ENCODE measurements at places on chromosomes 7 and 10.

- DNase-seq: peak; percentile 73
These were observed 14.8 kb downstream of the ZSCAN25 start for GRCh38 chr7:99631295-99632109.

DNA sequence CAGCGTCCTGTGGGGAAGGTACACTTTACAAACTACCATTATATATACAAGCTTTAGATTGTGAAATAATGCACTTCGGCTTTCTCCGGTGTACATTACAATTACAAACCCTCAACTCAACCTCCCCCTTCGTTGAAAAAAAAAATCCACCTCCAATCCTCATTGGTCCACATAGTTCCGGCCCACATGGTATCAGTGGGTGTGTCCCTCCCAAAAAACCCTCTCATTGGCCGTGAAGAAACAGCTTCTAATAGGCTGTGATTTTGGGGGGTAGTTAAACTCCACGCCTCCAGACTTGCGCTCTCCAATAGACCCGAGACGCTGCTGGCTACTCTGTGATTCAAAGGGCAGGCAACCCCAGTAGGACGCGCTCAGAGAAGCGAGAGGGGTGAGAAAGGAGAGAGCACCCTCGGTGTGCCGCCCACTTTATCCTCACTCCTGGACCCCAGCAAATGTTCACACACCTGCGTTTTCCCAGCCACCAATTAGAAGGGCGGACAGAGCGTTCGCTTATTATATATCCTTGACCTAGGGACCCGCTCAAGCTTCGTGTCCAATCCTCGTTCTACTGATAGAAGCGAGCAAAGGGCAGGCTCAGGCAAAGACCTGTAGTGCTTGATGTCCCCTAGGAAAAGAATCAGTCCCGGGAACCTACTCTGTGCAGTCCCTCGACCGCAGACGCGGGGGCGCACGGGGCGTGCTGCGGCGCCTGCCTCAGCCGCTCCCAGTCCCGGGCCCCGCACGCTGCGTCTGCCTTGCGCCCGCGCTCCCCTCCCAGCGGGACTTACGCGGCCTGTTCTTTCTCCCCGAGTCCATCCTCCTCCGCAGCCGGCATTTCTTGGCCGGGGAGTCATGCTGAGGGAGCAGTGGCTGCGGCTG is 991 bp downstream of the PANK1 start:
- peak; percentile 73 for DNase-seq

DNA sequence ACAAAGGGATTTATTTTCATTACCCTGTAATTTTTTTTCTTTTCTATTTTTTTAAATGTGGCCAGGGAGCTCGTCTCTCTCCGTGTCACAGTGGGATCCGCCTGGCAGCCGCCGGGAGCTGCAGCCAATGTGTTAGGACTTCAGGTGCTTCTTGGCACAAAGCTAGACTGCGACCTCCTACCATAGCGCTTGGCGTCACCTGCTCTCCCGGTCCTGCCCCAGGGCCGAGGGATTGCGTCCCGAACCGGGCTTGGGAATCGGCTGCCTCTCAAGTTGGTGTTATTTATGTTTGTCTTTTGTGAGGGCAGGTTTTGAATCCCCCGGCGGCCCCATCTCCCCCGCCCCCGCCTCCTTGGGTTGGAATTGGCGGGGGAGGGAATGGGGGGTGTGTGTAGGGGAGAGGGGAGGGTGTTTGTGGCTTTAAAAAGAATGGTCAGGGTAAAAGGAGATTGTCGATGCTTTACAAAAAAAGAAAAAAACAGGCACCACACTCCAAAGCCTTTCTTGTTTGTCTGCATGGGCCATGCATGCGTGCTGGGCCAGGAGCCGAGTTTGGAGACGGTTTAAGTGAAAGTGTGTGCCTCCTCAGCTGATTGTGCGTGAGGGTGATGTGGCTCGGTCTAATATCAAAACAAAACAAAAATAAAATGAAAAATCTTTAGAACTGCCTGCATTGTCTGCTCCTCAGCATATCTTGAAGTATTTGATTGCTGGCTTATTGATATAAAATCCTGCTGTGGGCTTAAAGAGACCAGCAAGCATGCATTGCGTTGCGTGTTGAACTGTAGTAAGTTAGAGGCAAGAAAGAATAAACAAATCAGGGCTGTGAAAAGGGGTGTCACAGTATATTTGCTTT is 1.2 kb downstream of the PPP1R9A start:
- no peak for DNase-seq

GRCh38 chr10:60801522-60801921 is 23.2 kb downstream of the CDK1 start:
- no peak for DNase-seq

- no peak for DNase-seq
These were observed 769.6 kb downstream of the GRID1 start for GRCh38 chr10:85597006-85597405.

- no peak for DNase-seq
These were observed 35.4 kb downstream of the JMJD1C start for GRCh38 chr10:63430091-63430998.

- DNase-seq: no peak
These were observed 45.7 kb downstream of the PITRM1 start for GRCh38 chr10:3126741-3127346.

DNA sequence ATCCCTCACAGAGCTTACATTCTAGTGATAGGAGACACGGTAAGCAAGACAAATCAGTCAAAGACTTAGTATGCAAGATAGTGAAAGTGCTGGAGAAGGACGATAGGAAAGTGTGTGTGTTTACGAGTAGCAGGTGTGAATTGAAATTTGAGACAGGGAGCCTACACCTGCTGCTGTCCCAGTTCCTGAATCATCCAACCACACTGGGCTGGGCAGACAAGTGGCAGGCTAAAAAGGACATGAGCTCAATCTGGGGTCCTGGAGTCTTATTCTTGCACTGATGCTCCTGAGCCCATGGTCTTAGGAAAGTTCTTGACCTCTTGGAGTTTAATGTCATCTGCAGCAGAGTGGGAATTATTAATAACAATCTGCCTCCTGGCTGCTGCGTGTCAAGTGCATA is 16.2 kb downstream of the RBP3 start:
- DNase-seq: no peak

DNA sequence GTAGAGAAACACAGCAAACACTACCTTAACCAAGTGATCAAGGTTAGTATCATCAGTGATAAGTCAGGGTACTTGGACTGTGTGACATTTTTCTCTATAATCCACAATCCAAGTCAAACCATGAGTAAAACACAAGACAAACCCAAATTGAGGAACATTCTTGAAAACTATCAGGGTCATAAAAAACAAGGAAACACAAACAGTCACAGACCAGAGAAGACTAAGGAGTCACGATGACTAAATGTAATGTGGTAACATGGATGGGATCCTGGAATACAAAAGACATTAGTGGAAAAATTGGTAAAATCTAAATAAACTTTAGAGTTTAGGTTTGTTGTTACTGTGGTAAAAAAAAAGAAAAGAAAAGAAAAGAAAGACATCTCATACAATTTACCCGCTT is 103.8 kb downstream of the ARMH3 start:
- DNase-seq: no peak

DNA sequence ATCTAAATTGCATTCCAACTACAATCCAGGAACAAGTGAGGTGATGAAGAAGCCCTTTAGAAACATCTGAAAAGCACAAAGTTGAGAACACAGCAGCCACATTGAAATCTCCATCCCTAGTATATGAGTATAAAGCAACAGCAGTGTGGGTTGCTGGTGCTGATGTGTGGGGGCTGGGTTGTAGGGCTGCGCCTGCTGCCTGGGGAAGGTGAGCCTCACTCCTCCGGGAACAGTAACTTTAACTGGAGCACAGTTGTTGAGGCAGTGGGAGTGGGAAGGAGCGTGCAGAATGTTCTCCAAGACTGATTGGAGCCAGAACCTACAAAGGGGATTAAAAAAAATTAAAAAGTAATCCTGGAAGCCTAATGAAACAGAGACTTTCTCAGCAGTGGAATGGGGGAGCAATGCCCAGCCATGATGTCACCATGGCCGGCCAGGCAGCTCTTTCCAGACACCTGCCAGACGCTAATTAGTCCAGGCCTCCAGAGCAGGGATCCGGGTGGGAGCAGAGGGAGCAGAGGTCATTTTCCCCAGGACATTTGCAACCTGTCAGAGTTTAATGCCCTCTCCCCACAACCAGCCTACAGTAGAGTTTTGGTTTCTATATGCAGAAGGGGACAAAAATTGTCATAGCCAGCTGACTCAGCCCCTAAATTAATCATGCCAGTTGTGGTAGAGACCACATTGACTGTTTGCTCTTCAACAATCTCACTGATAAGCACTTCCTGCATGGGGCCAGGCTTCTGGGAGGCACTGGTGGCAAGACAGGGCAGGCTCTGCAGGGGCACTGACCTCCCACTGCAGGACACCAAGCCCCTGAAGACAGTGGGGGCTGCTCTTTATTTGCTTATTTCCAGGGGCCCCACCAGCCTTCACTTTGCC is 133.0 kb upstream of the ZNF32 start:
- peak; percentile 56 for DNase-seq

GRCh38 chr10:83724471-83725241 is 414.7 kb upstream of the GHITM start:
- no peak for DNase-seq

DNA sequence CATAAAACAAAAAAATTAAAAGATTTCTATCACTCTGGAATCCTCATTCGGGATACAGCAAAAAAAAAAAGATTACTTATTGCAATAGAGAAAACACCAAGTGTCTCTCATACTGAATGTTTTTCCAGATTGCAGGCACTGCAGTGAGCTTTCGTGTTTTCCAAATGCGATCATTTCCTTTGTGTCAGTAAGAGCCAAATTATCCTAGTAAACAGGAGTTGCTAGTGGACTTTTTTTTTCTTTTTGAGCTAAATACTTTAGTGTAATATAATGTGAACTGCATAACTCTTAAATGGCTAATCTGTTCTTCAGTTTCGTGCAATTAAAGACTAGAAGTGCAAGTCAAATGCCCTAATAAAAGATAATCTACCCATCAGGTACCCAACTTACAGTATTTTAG is 44.4 kb upstream of the TOMM7 start:
- DNase-seq: no peak

DNA sequence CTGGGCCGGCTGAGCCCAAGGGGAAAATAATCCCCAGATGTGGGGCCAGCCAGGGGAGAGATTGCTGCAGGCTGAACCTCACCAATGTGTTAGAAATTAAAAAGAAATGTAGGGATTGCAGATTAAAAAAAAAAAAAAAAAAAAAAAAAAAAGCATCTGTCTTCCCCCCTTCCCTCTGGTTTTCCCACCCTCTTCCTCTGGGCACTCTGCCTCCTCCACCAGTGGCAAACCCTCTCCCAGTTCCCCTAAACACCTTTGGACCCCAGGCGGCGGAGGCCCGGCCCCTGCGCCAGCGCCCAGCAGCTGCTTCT is 7.1 kb downstream of the MNX1 start:
- DNase-seq: no peak

- no peak for DNase-seq
These were observed 29.3 kb upstream of the BTBD16 start for GRCh38 chr10:122241836-122242235.

DNA sequence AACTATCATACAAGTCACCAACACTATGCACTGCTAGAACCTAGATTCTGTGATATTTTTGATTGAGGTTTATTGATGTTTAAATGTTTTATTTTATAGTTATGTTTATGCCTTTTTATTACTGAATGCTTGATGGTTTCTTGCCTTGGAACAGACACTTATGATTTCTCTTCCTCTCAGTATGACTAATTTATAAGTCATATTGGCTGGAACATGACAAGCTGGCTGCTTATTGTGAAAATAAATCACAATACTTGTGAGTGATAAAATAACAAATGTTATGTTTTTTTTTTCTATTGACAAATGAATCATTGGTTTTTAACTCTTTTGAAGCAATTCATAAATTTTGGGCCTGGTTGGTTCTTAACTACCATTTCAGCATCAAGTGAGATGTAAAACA is 142.0 kb upstream of the MALRD1 start:
- DNase-seq: no peak

GRCh38 chr10:15879663-15880062 is 19.4 kb upstream of the MINDY3 start:
- DNase-seq: no peak

GRCh38 chr7:79434098-79434497 is 19.4 kb downstream of the MAGI2 start:
- no peak for DNase-seq

GRCh38 chr10:106540645-106541044 is 623.9 kb downstream of the SORCS1 start:
- DNase-seq: no peak

DNA sequence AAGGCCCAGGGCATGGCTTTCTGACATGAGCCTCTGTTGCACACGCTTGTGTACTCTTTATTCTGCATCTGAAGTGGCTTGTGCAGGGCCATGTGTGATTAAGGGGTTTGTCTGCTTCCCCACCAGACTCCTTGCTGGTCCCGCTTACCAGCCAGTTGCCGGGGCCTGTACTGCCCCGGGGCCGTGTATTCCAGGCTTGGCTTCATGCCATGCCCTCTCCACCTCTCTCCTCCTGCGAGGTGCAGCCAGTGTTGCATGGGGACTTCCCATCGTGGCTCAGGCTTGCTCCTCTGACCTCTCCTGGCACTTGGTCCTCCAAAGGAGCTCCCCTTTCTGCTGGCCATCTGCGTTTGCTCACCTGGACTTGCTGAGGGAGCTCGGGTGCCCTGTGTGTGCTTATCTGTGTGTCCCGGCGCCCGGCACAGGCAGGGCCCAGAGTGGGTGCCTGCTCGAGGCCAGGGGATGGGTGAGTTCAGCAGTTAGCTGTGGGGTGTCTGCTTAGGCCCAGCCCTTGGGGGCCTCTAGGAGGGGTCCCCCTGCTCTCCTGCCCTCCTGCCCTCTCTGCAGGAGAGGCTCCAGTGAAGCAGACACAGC is 11.0 kb upstream of the C10orf143 start:
- no peak for DNase-seq

DNA sequence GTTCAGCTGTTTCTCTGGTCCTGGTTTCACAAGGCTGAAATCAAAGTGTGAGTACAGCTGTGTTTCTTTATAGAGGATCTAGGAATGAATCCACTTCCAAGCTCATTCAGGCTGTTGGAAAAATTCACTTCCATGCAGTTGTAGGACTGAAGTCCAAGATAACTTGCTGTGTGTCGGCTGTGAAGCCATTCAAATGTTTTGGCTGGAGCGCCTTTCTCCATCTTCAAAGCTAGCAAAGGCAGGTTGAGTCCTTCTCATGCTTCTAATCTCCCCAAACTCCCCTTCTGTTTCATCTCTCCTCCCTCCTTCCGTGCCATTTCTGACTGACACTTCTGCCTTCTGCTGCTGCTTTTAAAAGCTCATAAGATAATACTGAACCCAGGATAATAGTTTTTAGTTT is 1195.4 kb upstream of the LRRN3 start:
- DNase-seq: no peak

DNA sequence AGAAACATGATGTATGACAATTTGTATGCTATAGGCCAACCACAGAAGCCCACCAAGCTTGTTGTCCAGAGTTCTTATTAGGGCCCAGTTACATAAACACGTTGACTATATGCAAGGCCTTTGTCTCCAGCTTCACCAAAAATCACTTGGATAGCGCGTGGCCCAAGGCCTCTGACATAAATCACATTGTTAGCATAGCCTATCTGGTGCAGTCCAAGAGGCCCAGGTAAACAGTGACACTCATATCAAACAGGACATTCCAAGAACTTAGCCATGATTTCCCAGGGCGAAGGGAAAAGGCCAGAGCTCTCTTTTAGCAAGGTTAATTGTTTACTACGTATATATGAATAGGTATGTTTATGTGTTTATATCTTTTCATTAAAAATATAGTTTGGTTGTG is 337.2 kb upstream of the CELF2 start:
- no peak for DNase-seq
